ENCODE measurements at places on chromosomes 2 and 18.

DNA sequence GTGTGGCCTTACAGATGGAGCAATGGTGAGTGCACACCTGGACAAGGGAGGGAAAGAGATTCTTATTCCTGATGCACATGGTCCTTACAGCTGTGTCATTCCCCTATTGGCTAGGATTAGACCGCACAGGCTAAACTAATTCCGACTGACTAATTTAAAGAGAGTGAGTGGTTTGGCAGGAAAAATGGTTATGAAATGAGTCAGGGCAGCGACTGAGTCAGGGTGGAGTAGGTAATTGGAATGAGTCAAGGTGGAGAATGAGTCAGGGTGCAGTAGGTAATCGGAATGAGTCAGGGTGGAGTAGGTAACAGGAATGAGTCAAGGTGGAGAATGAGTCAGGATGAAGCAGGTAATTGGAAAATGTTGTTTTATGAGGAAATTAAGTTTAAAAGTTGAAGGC, 1353.7 kb upstream of the LRRTM1 start:
- no peak for DNase-seq

- no peak for DNase-seq
These were observed 420.1 kb upstream of the ACVR2A start for GRCh38 chr2:147424766-147425165.

DNA sequence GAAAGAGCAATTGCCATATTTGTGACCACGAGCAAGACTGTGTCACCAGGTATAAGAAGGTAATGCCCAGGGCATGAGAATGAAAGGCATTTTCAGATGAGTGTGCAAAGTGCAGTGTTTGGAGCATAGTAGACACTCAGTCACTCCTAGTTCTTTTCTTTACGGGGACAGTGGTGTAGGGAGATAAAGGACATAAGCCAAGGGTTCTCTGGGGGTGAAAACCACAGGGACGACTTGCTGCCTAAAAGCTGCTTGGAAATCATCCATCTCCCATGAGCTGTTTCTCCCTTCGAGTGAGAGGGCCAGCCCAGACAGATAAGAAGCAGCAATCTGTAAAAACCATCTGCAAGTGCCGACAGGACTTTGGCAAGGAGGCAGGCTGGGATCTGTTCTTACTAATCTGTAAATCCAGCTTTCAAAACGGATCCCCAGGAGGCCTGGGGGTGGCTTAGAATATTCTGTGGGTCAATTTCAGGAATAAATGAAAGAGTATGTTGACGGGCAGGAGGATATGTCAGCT, 221.6 kb downstream of the LPIN1 start:
- no peak for DNase-seq

DNA sequence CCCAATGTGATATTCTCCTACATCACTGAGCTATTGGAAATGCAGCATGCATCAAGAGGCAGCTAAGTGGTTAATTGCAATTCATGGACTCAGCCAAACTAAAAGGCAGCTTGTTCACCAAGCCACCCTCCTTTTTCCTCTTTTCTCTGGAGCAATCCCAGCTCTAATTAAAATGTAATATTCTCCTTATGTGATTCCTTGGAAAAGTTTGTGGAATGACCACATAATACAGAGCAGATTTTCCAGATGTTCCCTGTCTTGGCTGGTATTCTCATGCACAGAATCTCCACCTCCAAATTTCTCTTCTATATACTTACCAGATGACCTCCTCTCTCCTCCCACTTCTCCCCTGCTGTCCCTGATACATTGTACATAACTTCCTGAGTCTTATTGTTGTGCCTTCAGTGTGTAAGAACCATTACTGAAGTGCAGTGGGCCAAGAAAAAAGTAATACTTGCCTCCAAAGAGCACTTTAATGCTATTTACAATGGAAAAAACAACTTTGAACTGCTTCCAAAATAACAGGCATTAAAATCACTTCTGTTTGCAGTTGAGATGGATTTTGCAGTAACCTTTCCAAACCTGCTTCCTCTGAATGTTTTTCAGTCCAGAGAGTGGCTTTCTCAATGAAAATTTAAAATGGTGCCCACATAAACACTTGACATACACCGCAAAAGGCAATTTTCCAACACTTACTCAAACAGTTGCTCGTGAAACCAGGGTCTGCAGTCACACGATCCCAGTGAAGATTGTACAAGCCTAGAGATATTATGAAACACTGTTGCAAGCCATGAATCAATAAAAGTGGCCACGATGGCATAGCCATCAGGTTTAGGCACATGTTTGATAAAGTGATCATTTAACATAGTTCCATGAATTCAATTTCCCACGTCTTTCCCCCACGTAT, 258.0 kb downstream of the MTX2 start:
- DNase-seq: no peak

GRCh38 chr2:21083482-21083881, 39.6 kb upstream of the APOB start:
- no peak for DNase-seq

GRCh38 chr2:176601066-176601465, 331.8 kb downstream of the MTX2 start:
- DNase-seq: no peak

DNA sequence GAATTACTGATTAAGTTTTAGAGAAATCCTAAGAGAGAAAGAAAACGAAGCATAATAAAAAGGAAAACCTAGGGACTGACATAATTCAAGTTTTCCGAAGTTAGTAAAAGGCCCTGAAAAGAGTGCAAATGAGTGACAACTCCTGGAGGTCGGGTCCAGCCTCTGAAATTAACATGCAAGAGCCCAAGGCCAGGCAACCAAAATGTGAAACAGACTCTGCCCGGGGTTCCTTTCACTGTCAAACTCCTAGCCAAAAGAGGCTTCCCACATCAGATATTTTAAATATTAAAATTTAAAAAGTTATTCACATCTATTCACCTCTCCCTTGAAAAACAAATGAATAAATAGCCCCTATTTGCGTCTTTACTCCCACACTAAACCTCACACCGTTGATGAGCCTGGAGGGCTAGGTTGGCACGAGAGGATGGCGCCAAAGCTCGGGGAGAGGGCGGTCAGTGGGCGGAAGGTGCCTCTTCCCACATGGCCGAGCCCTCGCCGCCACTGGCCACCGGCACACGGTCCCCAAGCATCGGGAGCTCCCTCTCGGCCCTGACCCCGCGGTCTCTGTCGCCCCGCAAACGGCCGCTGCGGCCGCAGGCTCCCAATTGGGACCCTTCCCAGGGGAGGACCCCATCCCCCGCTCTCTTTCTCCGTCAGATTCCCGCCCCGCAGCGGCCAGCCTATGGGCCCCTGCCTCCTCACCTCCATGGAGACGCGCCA, 630 bp downstream of the PPM1G start:
- DNase-seq: no peak

GRCh38 chr2:79985571-79985970, 319.0 kb downstream of the LRRTM1 start:
- no peak for DNase-seq

DNA sequence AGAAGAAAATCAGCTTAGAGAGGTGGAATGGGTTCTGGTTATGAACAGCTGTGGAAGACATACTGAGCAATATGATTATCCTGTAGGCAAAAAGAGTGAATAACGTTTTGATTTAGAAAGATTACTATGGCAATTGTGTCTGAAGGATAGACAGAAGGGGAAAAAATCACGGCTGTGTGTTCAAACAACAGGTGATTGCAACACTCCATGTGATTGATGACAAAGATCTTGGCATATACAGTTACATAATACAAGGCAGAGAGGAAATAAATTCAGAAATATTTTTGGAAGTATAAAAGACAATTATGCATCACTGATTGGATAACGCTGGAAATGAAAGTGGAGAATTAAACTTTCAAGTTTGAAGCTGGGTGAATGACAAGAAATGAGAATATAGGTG, 58.5 kb upstream of the KCNJ3 start:
- DNase-seq: no peak

DNA sequence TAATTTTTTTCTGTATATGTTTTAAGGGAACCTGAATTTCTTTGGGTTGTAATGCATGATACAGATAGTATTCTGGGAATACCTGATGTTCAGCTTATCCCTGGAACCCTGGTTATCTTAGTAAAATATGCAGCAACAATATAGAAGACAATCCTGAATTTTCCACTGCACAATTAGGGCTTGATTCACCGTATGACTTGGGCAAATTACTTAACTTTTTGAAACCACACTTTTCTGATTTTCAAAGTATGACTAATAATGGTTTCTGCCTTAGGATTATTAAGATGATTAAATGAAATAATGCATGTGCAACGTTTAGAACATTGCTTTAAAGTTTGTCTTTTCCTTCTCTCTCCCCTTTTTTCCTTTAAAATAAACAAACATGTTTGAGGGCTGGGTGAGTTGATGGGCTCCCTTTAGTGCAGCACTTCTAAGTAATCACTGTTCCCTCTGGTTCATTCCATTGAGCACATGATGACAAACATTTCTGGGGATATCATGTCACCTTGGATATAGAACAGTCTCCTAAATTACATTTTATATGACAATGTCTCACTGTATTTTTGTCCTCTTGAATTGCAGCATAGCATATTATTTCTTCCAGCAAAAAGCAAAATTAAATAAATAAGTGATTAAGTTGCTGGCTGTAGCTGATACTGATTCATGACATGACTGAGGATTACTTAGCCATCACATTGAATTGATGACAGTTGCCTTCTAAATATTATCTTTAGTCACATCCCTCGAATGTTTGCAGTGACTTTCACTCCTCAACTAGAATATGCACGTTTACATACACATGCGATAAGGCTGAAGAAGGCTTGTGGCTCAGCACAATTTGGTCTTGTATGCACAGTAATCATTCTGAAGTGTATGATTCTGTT, 254.5 kb downstream of the NEDD4L start:
- no peak for DNase-seq

- DNase-seq: no peak
These were observed 79.7 kb downstream of the PRKCE start for GRCh38 chr2:45731141-45731540.

GRCh38 chr2:204681412-204681811, 136.1 kb downstream of the PARD3B start:
- DNase-seq: no peak

- DNase-seq: no peak
These were observed 396.8 kb upstream of the ID2 start for GRCh38 chr2:8285081-8285480.

- DNase-seq: no peak
These were observed 10.6 kb downstream of the GPC1 start for GRCh38 chr2:240445961-240446663.

DNA sequence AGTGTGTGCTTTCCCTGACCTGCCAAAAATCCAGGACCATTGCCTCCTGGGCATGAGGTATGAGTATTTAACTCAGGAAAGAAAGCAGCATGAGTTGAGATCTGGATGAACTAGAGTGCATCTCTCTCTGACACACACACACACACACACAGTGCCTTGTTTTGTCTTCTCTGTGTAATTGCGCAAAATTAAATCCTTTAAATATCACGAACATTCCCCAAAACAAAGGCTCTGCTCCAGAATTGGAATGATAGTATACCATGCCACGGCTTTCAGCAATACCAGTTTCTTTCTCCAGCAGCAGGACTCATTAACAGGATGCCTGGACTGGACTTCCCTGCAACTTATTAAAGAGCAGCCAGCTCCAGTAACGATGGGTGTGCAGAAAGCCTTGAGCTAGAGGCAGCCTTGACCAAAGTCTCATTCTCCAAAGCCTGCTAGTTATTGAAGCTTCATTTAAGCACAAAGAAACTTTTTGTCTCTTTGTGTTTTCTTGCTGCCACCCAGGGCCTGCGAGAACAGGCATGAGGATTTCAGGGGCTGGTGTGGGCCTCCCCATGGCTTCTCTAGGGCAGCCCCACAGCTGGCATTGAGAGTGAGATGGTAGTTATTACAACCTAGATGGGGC, 101.7 kb downstream of the NRP2 start:
- DNase-seq: no peak

DNA sequence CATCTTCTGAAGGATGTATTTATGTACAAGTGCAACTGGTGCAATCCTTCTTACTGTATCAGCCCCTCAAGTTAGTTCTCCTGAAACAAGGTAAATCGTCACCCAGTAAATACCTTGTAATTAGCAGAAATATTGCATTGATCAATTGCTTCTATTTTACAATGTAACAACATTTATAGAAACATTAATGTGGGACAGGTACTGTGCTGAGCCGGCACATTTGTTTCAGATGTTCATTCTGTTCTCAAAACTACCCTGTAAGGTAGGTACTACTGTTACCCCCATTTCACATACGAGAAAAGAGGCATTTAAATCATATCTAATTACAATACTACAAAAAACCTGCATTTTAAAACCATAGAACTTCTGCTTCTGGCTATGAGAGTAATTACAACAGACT, 19.5 kb downstream of the RTN4 start:
- no peak for DNase-seq

All from activated T-cell treated with anti-CD3 and anti-CD28 coated beads for 1 hour (primary cell).